ENCODE measurements at places on chromosomes 11 and 22. TPM values are rescaled to one million over a fixed set of nuclear protein-coding genes. Genes with fewer than 3 reads are reported as not detected.

AP5B1 gene
- total RNA-seq: 25.9 TPM

KRTAP5-10 gene
- not detected for total RNA-seq

SSTR3 gene
- total RNA-seq: 28.1 TPM

C11orf71 gene
- total RNA-seq: 2.8 TPM

IGSF22 gene
- 0.19 TPM for total RNA-seq

INS gene
- total RNA-seq: not detected

OR8G5 gene
- total RNA-seq: not detected

NUP50 gene
- total RNA-seq: 159 TPM

DNA sequence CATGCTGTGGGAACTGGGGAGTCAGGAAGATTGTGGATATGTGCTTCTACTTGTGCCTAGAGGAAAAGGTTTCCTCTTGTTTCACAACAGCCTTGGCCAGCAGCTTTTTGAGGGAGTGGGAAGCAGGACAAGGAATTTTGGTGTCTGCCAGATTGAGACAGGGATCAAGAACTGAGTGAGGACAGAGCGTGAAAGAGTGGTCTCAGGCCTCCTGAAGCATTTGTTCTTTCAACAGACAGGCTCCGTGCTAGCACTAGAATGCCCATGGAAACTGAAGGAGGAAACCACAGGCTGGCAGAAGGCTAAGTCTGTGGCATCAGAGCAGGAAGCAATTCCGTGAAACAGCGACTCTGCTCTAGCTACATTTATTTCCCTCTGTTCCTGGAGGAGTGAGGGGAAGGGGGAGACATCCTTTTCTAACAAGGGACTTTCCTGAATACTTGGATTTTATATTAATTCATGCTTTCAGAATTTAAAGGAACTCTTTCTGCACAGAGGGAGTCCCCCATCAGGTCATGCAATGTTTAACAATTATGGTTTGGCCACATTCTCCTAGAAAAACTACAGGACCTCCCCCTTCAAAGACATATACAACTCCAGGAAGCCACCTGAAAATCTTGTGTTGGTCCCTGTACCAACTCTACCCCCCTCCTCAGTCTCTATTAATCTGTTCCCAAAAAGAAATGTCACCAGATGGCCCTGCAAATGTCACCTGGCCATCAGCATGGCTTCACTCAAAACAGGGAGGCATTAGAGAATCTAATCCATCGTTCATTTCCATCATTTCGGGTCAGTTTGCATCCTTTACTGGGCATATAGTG is 96.1 kb downstream of the SYT9 start:
- no peak for DNase-seq

GRCh38 chr11:26847459-26847858 is 125.6 kb upstream of the SLC5A12 start:
- DNase-seq: no peak

DNA sequence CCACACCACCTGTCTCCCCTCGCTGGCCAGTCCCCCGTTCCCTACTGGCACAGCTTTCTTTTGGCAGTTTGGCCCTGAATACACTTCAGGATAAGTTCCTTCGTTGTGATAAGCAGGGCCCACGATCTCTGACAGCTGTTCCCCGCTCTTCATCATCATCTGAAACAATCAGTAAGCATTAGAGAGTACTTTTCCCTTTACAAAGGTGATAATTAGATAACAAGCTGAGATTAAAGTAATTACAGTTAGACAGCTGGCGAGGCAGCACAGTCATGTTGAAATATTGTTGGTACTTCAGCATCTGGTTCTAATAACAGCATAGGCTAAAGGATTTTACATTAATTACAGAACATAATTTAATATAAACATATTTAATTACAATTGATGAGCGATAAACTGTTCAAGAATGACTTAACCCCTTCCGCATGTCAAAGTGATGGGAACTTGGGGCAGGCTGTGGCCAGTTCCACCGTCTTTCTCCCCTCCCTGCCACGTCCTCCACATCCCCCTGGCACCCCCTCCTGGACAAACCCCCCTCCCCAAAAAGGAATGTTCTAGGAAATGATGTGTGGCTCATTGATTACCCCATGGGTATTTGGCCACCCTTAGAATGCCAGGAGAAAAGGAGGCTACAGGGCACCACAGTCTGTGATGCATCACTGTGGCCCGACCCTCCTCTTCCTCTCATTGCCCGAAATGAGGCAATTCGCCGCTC is 134.9 kb downstream of the RCN1 start:
- no peak for DNase-seq

GRCh38 chr11:31664129-31664528 is 147.0 kb downstream of the PAX6 start:
- DNase-seq: no peak

DNA sequence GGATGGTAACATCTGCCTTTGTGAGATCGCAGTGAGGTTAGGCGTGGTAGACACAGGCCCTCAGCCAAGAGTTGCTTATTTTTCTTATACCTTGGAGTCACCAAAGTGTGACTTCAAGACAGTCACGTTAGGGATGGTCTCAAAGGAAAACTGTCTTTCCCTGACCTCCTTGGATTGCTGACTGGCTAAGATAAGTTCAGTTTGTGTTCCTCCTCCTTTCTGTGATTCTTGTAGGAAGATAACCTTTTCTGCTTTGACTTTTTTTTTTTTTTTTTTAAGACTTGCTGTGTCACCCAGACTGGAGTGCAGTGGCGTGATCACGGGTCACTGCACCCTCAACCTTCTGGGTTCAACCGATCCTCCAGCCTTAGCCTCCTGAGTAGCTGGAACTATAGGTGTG is 23.1 kb downstream of the TAB1 start:
- DNase-seq: no peak

GRCh38 chr11:62726156-62726914 is 922 bp downstream of the HNRNPUL2 start:
- no peak for DNase-seq

- DNase-seq: no peak
Measured at GRCh38 chr11:16511116-16512114, 155.1 kb upstream of the SOX6 start.

DNA sequence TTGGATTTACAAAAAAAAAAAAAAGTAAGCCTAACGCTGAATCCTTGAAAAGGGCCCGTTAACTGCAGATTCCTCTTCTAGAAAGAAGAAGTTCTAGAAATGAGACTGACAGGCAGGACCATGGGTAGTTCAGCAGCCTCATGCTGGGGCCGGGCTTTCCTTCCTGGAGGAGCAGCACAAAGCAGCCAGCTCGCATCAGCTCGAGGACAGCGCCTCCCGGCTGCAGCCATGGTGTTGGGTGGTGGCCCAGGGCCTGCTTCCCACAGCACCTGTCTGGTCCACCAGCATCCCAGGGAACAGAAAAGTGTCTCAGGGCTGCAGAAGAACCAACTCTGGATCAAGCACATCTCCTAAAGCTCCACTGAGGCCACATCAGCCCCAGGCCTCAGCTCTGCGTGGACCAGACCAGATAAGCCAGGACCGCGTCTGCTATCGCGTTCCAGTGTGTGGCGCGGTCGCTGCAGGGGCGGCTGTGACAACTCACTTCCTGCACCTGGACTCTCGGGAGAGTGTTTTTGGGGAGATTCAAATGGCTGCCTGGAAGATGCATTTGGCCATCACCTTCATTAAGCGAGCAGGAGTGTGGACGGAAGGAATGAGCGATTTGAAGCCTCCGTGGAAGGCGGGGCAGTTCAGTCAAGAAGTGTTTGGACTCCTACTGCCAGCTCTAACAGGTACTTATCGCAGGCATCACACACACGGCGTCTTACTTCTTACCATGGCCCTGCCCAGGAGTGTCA is 53.5 kb downstream of the MYH9 start:
- DNase-seq: no peak

DNA sequence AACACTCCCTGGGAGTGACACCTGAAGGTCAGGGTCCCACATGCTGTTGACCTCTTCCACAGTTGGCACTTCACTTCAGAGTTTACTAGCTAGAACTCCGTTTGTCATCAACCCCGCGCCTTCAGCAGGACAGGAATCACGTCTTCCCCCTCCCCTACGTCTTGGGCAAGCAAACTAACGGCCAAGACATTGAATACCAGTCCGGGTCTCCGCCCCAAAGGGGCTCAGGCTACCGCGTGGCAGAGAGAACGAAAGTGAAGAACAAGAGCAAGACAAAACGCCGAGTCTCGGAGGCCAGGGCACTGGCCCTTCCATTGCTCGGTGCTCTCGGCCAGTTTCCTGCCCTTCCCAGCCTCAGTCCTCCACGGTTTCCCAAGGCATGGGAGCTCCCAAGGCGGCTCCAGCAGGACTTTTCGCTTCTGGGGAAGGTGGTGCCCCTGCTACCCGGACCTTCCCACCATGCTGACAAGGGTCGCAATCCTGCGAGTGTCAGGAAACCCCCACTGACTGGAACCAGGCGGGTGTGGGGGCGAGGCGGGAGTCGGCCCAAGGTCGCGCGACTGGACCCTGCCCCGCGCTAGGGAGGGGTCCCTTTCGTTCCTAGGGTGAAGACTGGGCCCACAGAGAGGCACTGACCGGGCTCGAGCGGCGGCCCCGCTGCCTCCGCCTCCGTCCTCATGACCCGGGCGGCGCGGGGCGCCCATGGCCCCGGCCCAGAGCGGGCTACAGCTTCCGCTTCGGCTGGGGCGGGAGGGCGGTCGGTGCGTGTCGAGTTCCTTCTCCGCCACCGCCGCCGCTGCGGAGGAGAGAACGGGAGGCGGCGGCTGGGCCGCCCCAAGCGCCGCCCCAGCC is at the start of gene GUCD1:
TSS of gene GUCD1 (minus strand) at position 826 of the 852 bp plus-strand sequence. CDS start at position 679, 147 bp downstream.
- DNase-seq: peak; percentile 34

DNA sequence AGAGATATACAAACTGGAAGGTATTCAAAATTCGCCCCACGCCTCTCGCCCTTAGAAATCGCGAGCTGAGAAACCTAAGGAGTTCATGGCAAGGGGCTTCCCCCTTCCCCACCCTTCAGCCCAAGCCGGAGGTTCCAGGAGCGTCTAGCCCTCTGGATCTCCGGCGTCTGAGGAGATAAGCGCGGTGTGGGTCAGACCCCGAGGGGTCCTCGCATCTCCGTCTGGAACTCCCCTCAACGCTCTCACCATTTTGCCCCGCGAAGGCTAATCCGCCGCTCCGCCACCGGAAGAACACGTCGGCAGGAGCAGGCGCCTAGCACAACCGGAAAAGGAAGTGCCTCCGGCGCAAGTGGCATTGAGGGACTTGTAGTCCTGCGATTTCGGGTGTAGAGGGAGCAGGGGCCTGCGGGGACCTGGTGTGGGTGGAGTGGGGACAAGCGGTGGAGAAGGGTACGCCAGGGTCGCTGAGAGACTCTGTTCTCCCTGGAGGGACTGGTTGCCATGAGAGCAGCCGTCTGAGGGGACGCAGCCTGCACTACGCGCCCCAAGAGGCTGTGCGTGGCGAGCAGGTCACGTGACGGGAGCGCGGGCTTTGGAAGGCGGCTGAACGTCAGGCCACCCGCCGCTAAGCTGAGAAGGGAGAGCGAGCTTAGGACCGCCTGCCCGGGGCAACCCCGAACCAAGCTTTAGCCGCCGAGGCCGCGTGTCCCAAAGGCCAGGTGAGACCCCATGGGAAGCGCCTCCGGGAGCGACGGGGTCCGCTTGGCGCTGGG is at the start of the genes FEN1 and TMEM258:
TSS of gene FEN1 (plus strand) at position 602 of the 773 bp plus-strand sequence. CDS start 2,451 bp downstream, outside the sequence.
TSS of gene TMEM258 (minus strand) at position 290 of the 773 bp plus-strand sequence. CDS start at position 249, 41 bp downstream.
- DNase-seq: peak; percentile 91

DNA sequence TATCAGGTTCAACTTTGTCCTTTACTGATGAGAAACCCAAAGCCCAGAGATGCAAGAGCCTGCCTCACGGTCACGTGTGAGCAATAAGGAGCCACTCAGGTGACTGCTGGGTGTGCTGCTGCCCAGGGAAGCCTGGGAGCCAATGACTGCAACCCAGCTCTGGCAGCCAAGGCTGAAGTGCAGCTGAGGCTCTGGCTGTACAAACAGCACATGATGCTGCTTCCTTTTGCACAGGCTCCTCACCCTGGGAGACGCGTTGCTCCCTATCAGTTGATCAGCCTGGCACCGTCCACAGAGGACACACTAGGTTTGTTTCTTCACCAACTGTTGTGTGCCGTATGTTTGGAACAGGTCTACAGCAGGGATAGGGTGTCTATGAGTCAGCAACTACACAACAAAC is 168.7 kb downstream of the EFCAB6 start:
- DNase-seq: no peak

GRCh38 chr11:16293204-16293681 is 63.1 kb downstream of the SOX6 start:
- no peak for DNase-seq

- no peak for DNase-seq
Measured at GRCh38 chr11:69605737-69606526, 35.0 kb upstream of the CCND1 start.

DNA sequence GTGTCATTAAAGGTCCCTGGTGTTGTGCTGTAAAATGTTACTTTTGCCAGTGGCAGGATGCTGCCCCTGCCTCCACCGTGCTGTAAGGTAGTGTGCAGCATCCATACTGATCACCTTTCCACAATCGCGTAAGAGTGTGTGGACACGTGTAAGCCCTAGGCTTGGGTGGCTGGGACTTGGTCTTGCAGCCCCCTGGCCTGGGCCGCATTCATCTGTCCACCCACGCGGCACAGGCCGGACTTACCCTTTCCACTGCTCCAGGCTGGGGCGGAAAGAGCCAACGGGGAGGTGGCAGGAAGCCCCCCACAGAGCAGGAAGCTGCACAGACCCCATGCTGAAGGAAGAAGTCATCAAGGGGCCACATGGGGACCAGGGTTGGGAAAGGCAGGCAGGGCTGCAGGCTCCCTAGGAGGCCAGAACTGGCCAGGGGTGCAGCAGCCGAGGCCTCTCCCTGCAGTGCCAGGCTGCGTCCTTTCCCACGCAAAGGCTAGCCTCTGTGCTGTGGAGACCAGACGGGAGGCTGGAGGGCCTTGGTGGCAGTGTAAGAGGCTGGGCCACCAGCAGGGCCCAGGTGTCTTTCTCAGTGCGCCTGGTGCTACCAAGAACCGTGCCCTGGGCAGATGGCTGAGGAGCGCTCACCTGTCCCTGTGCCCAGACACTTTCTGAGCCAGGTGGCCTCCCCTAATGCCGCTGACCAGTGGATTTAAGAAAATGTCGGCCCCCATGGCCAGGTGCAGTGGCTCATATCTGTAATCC is 11.7 kb upstream of the TMEM191C start:
- peak; percentile 1 for DNase-seq

DNA sequence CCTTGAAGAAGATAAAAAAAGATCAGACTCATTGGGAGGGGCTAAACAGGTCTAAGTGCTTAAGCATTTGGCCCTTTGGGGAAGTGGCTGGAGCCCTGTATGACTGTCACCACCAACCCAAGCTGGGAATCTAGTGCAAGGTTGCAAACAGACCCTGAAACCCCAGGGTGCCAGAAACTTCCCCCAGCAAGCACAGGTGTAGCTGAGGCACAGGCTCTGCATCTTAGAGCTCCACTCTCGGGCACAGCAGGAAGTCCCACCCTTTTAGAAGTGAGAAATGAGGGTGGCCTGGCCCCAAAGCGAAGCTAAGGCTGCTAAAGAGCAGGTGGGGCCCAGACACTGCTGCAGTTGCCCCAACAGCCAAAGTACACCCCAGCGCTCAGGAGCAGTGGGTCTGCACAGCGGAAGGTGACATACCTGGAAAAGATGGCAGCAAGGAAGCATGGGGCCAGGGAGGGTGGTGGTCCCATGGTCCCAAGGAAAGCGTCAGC is 5.8 kb upstream of the KDM2A start:
- DNase-seq: no peak

GRCh38 chr22:29689880-29690213 is 30.0 kb upstream of the CABP7 start:
- DNase-seq: no peak

DNA sequence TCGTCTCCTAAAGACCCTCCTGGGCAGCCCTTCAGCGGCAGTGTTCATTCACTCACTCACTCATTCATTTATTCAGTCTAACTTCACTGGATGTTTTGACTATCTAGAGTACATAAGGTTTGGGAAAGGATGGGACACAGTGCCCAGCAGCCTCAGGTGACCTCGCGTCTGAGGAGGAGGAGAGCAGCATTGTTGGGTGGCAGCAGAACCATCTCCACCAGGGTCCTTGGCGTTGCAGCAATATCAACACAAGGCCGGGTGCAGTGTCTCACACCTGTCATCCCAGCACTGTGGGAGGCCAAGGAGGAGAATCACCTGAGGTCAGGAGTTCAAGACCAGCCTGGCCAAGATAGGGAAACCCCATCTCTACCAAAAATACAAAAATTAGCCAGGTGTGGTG is 408.0 kb downstream of the BRD1 start:
- DNase-seq: no peak
